ENCODE measurements at places on chromosomes 5 and 9.
A peak's percentile ranks its signal among the peaks of the same experiment; 100 is the strongest.

GRCh38 chr5:150293091-150293941 is 3.7 kb upstream of the CAMK2A start:
- no peak for DNase-seq

- DNase-seq = no peak
Observed at GRCh38 chr5:154194345-154195329, 4.1 kb downstream of the GALNT10 start.

GRCh38 chr9:90393365-90394152 is 249.1 kb downstream of the DIRAS2 start:
- no peak for DNase-seq

DNA sequence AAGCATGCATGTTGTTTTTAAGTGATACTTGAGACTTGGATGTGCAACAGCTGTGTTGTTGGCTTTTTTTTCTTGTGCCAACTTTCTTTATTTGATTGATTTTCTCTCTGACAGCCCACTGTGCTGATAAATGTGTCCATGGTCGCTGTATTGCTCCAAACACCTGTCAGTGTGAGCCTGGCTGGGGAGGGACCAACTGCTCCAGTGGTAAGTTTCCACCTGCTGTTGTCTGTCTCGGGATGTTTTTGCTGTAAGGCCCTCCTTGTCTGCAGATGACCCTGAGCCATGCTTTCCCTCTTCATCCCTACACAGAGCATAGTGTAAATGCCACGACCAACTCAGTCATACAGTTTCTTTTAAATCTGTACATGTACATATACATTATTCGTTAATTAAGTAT is 79.2 kb downstream of the MEGF10 start:
- DNase-seq = no peak

GRCh38 chr9:79868567-79869189 is 296.9 kb downstream of the TLE4 start:
- DNase-seq = peak; percentile 25

DNA sequence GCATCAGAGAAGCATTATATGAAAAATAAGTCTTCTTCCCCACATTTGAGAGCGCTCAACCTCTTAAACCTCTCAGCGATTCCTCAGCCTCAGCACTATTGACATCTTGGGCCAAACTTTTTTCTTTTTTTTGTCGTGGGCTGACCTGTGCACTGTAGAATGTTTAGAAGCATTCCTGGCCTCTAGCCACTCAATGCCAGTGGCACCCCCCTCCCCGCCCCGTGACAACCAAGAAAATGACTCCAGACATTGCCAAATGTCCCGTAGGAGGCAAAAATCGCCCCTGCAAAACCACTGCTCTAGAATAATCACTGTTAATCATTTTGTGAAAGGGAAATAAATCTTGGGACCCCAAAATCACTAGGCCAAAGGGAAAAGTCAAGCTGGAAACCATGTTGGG is 129.1 kb upstream of the BOD1 start:
- no peak for DNase-seq

- DNase-seq = no peak
Observed at GRCh38 chr5:105924366-105924765, 1746.4 kb downstream of the EFNA5 start.

- no peak for DNase-seq
Observed at GRCh38 chr9:79858508-79858907, 286.7 kb downstream of the TLE4 start.

DNA sequence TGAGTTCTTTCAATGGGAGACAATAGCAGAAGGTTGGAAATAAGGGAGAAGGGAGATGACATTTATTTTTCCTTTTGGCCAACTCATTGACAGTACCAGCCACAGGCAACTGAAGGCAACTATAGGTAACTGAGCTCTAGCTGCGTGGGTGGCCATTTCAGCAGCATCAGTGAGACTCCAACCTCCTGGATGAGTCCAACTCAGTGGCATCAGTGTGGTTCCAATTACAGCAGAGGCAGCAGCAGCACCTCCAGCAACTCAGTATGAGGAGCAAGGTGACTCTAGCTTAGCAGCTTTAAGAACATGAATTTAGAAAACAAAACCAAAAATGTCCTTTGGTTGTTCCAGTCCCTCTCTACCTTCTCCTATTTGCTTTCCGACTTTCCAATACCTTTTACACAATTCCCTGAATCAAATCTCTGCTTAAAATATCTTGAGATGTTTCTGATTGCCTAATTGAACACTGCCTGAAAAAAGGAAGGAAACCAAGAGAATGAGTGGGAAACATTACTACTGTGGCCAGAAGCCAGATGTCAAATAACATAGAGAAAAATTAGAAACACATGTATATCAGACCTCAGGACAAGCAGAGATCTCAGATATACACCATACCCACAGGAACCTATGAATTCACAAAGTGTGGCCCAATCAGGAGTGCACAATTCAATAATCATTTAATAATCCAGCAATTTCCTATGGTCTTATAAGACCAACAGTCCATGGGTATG is 166.5 kb upstream of the RORB start:
- DNase-seq = no peak

DNA sequence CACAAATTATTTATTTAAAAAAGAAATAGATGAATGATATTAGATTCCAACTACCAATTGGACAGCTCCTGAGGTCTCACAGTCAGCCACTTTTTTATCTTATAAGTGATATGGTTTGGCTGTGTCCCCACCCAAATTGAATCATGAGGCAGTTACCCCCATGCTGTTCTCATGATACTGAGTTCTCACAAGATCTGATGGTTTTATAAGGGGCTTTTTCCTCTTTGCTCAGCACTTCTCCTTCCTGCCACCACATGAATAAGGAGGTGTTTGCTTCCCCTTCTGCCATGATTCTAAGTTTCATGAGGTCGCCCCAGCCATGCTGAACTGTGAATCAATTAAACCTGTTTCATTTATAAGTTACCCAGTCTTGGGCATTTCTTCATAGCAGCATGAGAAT is 12.9 kb downstream of the NLN start:
- no peak for DNase-seq

DNA sequence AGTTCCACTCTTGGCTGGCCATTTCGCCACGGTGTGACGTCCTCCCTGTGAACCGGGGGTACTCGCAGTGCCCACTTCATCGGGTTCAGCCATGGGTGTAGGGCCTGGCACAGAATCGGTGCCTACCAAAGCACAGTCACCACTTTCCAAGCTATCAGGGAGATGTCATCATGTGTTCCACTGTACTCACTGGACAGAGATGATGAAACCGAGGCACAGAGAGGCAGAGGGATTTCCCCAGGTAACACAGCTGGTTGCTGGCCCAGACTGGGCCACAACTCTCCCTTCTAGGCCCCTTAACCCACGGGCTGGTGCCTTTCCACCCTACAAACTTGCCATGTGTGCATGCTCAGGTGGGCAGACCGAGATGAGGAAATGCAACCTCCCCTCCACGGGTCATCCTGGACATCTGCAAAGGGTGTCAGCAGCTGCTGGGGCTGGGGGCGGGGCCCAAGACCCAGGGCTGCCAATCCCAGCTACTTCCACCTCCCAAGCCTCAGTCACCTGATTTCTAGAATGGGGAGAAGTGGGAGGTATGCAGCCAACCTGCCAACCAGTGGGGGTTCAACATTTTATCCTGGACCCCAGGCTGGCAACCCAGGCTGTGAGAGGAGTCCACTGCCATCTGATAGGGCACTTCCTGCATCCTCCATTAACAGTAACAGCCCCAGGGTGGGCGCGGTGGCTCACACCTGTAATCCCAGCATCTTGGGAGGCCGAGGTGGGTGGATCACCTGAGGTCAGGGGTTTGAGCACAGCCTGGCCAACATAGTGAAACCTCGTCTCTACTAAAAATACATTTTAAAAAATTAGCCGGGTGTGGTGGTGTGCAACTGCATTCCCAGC is 893 bp upstream of the SH2D3C start:
- no peak for DNase-seq

GRCh38 chr9:74875656-74876055 is 12.1 kb downstream of the TRPM6 start:
- DNase-seq = no peak

- DNase-seq = no peak
Observed at GRCh38 chr5:58071566-58071965, 388.3 kb downstream of the PLK2 start.

DNA sequence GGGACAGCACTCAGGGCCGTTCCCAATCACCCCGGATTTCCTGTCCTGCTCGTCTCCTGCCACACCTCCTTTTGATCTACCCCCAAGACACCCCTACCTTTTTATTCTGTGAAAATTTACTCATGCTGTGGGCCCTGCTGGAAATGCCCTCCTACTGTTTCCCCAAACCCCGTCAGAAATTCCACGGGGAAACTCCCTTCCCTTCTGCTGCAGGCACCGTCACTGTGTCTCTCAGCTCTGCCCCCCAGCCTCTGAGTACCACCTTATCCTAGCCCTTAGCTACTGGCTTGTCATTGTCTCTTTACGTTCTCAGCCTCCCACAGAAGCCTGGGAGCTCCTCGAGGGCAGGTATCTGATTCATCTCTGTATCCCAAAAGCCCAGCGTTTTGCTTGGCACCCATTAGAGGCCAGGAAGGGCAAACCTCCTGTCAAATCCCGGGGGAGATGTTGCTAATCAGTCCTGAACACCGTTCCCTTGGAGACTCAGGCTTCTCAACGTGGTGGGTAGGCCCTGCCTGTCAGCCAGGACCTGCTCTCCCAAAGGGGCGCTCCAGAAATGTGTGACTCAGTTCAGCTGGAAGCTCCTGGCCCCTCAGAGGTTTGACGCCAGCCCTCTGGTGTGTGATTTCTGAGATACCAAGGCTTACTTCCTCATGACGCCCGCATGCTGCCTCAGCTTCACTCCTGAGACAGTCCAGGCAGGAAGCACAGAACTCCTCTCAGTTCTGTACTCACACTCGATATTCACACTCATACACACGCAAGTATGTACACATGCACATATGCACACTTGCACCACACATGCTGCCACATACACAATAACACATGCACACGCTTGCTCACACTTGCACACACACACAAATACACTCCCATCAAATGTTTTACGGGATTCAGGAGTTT is 50.7 kb upstream of the GRHPR start:
- no peak for DNase-seq

- no peak for DNase-seq
Observed at GRCh38 chr9:31908158-31908890, 476.1 kb upstream of the ACO1 start.

- DNase-seq = peak; percentile 58
Observed at GRCh38 chr5:82174128-82174918, 103.8 kb downstream of the RPS23 start.

DNA sequence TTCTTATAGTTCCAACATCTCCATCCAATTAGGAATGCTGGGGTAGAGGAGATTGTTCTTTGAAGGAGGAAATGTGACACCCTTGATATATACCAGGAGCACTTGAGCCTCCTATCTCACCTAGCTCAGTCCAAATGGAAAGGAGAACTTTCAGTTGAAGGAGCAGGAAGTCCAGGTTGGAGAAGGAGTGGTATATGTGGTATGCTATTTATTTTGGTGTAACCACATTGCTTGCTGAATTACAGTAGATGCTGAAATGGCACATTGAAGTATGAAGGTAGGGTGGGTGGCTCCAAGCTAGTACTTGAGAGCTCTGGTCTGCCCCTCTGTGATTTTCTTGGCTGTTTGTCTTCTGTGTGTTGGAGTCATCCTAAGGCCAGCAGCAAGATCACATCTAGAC is 6.1 kb downstream of the CSNK1G3 start:
- no peak for DNase-seq

- DNase-seq = no peak
Observed at GRCh38 chr9:72733895-72734294, 212.5 kb downstream of the TMC1 start.

DNA sequence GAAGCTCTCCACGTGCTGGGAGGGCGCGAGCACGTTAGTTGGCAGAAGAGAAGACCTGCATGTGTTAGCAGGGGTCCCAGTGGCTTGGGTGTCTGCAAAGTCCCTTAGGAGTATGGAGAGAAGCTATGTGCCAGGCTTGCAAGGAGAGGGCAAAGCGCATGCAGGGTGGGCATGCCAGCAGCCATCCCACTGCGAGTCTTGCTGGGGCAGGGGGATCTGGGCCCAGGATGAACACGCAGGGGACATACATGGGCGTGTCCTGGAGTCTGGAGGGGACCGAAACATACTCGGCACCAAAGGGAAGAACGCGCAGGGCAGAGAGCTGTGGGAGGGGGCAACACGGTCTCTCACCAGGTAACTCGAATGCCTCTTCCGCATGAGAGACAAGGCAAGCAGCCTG is 43.6 kb upstream of the IPPK start:
- no peak for DNase-seq

DNA sequence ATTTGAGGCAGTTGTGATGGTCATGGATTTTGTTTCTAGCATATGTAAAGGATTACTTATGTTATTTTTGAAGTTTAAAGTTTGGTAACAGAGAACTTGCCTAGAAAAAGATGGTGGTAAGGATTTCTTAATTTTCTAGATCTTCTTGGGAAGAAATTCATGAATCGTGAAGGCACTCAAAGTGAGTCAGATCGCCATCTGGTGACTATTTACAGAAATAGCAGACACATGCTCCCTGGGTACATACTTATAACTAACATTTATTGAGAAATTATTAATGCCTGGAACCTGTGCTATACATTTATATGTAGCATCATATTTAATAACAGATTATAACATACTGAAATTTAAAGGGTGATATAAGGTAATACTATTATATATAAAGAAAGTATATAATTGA is 299.7 kb downstream of the IZUMO3 start:
- DNase-seq = peak; percentile 1

DNA sequence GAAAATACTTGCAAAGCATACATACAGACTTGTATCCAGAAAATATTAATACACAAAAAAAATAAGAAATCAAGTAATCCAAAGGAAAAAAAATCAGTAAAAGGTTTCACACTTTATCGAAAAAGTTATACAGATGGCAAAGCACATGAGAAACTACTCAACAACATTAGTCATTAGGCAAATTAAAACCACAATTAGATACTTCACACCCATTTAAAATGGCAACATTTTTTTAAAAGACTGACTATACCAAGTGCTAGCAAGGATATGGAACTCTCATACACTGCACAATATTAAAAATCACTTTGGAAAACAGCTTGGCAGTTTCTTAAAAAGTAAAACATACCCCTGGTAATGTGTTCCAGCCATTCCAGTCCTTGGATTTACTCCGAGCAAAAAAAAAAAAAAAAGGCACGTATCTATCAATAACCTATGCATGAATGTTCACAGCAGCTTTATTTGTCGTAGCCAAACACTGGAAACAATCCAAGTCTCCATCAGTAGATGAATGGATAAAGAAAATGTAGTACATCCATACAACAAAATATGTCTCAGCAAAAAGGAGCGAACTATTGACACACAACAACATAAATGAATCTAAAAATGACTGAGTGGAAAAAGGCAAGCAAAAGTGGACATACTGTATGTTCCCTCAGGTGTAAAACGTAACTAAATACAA is 66.0 kb downstream of the GNAQ start:
- no peak for DNase-seq

- peak; percentile 44 for DNase-seq
Observed at GRCh38 chr5:107670087-107670931, 428 bp downstream of the EFNA5 start.

GRCh38 chr9:121326901-121327613 is 43.0 kb downstream of the STOM start:
- DNase-seq = no peak

- DNase-seq = no peak
Observed at GRCh38 chr9:113665064-113665463, 201.5 kb downstream of the RGS3 start.

Data from umbilical cord (tissue), 2 donors.